ENCODE measurements at places on chromosomes 3 and 15. TPM values are rescaled to one million over a fixed set of nuclear protein-coding genes. Genes with fewer than 3 reads are reported as not detected.

GPR176 gene
- total RNA-seq, result 9.4 TPM

CFAP100 gene
- not detected for total RNA-seq

CSPG5 gene
- 0.98 TPM for total RNA-seq

GOLGA8H gene
- total RNA-seq, result 1.6 TPM

FHIT gene
- total RNA-seq, result 17.7 TPM

FILIP1L gene
- total RNA-seq, result 23.7 TPM

PTH1R gene
- total RNA-seq, result 13.4 TPM

IDH3A gene
- total RNA-seq, result 44.2 TPM

ZNF660 gene
- total RNA-seq, result 4.0 TPM

GRCh38 chr15:47412136-47412535, 305.2 kb upstream of the SEMA6D start:
- DNase-seq, result no peak

- DNase-seq, result no peak
Observed at GRCh38 chr3:195114786-195115599, 156.0 kb downstream of the XXYLT1 start.

GRCh38 chr15:37015035-37015434, 85.3 kb downstream of the MEIS2 start:
- no peak for DNase-seq

DNA sequence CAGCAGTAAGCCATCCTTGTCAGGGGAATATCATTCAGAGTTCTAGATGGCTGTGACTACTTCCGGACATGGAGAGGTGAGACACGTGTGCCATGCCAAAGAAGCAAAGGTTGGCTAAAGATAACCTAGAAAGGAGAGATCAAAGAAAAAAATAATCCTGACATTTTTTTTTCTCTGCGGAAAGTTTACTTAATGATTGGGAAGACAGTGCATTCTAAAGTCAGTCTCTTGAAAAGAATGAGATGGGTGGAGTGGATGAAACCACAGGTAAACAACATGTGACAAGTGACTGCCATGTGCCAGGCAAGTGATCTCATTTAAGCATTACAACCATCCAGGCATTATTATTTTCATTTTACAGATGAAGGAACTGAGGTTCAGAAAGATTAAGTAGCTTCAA, 436.6 kb downstream of the SOX2 start:
- no peak for DNase-seq

DNA sequence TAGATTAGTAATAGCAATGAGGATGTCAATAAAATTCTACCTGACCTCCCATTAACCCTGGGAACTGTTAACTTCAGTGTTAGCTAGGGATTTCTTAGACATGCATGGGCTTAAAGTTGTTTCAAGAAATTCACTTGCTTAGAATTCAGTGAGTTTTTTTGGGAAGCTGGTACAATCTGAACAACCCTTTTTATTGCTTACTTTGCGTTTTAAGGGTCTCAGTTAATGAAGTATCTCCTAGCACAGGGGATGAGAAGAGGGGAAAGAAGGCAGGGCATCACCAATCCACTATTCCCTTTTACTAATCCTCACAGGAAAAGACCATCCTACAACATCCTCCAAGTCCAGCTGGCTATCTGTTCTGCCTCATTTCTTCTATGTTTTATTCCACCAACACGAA, 334.9 kb downstream of the MAGI1 start:
- no peak for DNase-seq

GRCh38 chr3:20068512-20069177, 28.4 kb downstream of the KAT2B start:
- no peak for DNase-seq

GRCh38 chr3:179410999-179411398, 40.3 kb downstream of the GNB4 start:
- no peak for DNase-seq
